ENCODE measurements at places on chromosomes 1 and 21.

GRCh38 chr1:9239622-9240401 lies 5.2 kb downstream of the H6PD start:
- H3K36me3 ChIP-seq = no peaks in the 10 kb centered on the region
- peak overlapping the region; percentile 52 for H3K4me3 ChIP-seq
- DNase-seq = no peak
- H3K27ac ChIP-seq = no peak overlapping the region
- peaks cover 42% of the 10 kb centered on the region for H3K4me1 ChIP-seq

- peaks cover 6% of the 10 kb centered on the region for H3K36me3 ChIP-seq
- no peaks in the 10 kb centered on the region for H3K27me3 ChIP-seq
- no peak overlapping the region for H3K27ac ChIP-seq
- H3K4me1 ChIP-seq = peaks cover 9% of the 10 kb centered on the region
These were observed 54.5 kb downstream of the PCNX2 start for GRCh38 chr1:233240829-233241682.

DNA sequence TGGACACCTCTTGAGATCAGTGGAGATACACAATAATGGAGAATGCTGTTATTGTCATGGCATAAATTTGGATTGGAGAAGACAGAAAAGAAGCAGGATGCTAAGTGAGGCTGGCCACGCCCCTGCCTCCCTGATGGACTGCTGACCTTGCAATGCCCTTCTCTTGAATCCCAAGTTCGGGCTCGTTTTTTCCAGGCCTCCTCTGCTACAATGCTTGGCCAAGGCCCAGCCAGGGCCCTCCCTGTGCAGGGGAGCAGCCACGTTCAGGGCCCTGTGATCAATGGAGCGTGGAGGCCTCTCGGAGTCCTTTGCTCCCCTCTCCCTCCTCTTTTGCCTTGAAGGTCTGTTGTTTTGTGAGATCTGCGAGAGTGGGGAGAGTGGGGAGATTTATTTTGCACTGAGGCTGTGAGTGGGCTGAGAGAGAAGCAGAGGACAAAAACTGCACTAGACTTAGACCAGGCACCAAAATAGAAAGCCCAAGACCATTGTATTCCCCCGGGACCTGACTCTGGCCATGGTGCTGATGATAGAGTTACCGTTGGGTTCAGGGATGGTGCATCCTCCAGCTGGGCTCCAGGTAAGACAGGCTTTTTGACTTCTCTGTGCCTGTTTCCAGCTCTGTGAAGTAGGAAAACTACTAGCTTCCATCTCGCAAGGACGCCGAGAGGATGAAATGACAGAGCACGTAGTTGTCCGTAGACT lies 268.6 kb downstream of the KAZN start:
- H3K27me3 ChIP-seq = peaks cover 48% of the 10 kb centered on the region
- no peak overlapping the region for H3K27ac ChIP-seq
- no peak overlapping the region for H3K4me3 ChIP-seq
- no peaks in the 10 kb centered on the region for H3K4me1 ChIP-seq
- no peak for DNase-seq

DNA sequence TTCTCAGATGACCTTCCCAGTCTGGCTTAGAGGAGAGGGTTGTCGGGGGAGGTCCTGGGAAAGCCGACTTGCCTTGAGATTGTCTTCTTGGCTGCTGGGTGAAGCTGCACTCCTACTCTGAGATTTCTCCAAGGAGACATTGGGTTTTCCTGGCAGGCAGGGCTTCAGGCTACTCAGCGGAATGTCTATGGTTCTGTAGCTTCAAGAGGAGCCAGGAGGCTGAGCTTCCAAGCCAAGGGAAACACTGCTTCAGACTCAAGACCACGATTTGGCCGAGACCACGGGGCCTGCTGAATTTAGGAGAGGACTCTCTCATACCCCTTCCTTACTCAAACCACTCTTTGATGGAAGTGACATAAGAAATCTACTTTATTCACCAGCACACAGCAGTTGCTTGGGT lies 67.8 kb downstream of the NTMT2 start:
- H3K4me1 ChIP-seq = peaks cover 4% of the 10 kb centered on the region
- H3K36me3 ChIP-seq = no peaks in the 10 kb centered on the region
- H3K4me3 ChIP-seq = no peak overlapping the region
- no peak for DNase-seq
- peaks cover 37% of the 10 kb centered on the region for H3K27me3 ChIP-seq

- peaks cover 29% of the 10 kb centered on the region for H3K27me3 ChIP-seq
- DNase-seq = peak; percentile 27
- no peaks in the 10 kb centered on the region for H3K4me1 ChIP-seq
- H3K27ac ChIP-seq = no peak overlapping the region
These were observed 121.8 kb downstream of the HFM1 start for GRCh38 chr1:91282695-91283420.
